ENCODE measurements at places on chromosomes 5 and 9.
A peak's percentile ranks its signal among the peaks of the same experiment; 100 is the strongest.

DNA sequence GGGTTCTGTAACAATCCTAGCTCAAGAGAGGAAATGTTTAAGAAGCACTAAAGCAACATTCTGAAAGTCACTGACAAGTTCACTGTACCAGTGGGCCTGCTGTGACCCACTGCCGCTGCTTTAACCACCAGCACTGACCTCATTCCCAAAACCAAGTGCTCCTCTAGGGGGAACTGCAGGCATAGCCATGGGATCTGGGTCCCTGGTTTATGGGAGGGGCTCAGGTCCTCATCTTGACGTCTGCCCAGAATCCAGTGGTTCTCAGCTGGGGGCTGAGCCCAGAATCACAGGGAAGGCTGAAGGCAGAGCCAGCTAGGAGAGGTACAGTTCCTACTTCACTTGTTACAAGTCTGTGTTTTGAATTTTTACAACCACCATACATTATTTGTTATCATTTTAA, 36.1 kb upstream of the SLC2A8 start:
- DNase-seq, result no peak

DNA sequence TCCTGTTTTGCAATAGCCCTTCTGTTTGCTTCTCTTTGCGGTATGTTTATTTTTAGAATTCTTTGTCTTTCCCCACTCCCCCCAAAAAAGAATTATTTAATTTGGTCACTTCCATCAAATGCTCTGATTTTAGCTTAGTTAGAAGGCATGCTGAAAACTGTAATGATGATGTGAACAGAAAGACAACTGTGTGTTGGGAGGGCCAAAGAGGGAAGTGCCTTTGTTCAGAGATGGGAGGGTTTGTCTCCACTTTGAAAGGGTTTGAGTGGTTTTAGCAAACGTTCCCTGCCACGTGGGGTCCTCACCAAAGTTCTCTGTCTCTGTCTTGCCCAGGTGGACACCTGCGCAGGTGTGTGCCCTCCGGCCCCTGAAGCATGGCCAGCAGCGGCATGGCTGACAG, 41.9 kb downstream of the SYK start:
- no peak for DNase-seq

DNA sequence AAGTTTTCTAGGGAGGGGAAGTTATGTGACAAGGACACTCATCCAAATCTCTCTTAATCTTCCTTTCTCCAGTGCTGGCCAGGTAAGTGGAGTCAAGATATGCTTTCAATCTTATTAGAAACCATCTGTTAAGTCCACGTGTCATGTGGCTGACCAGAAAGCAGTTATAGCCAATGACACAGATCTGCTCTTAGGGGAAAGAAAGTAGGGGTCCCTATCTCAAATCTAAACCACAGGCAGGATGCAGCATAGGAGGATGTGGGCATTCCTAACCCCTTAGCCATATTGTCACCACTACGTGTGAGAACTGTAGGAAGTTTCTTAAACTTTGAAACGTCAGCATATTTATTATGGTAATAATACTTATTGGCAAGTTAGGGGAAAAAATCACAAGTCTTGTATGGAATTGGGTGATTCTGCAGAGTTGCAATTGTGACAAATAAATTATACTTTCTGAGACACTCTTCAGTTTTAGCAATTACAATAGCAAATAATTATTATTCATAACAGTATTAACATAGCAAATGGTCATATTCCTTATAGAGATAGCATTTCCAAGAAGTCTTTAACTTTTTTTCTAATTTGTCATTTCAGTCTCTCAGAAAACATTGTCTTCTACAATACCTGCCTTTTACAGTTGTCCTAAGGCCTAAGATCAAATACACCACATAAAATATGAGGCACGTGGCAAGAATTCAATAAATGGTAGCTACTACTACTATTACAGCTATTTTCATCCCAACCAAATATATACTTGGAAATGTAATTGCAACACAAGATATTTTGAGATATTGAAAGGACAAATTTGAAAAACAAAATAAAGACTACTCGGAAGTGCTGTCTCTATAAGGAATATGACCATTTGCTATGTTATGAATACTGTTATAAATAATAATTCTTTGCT, 236.9 kb downstream of the PDE4D start:
- no peak for DNase-seq

- peak; percentile 91 for DNase-seq
These were observed 294.8 kb upstream of the PTGER4 start for GRCh38 chr5:40384782-40385390.

Measured in AML-193 (cell line).